ENCODE measurements at places on chromosomes 11 and 22.

DNA sequence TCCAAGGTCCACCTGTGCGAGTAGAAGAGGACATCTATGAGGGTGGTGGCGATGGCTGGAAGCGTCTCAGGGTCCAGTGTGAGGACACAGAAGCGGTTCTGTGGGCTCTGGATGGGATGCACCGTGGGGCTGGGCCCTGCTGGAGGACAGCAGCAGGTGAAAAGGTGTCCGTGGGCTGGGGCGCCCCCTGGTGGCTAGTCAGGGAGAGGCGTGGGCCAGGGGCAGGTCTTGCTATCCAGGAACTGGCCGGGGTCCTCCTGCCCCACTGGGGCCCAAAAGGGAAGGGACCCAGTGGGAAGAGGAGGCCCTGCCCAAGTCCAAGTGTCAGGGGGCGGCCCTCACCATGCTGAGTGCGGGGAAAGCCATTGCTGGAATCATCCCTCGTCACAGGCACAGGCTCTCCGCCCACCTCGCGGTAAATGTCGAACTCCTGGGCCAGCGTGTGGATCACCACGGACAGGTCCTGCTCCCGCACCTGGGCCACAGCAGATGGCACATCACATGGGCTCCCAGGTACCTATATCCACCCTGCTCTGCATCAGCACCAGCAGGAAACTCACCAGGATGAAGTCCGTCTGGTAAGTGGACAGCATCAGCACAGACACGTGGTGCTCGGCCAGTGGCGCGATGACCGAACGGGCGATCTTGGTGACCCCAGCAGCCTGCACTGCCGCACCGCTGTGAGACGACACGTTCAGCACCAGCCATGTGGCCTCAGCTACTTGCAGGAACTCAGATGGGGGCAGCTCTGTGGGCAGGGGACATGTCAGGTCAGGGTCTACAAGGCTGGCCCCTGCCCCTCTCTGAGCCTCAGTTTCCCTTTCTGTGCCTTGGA lies 2.3 kb downstream of the CASTOR1 start:
- DNase-seq = peak; percentile 60

DNA sequence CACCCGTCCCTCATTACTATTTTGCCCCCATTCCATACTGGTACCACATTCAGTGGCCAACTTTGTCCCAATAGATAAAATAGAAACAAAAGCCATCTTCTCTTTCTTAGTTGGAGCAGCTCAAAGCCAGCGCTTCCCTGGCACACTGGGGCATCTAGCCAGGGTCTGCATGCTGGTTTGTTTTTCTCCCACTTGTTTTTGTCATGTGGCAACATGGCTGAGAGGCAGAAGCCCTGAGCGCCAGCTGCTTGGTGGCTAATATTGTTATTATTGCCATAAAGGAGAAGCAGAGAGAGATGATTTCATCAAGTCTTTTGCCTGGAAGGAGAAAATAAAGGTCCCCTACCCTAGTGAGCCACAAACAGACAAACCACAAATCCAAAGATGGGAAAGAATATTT lies 48.4 kb upstream of the CRTAM start:
- DNase-seq = no peak

DNA sequence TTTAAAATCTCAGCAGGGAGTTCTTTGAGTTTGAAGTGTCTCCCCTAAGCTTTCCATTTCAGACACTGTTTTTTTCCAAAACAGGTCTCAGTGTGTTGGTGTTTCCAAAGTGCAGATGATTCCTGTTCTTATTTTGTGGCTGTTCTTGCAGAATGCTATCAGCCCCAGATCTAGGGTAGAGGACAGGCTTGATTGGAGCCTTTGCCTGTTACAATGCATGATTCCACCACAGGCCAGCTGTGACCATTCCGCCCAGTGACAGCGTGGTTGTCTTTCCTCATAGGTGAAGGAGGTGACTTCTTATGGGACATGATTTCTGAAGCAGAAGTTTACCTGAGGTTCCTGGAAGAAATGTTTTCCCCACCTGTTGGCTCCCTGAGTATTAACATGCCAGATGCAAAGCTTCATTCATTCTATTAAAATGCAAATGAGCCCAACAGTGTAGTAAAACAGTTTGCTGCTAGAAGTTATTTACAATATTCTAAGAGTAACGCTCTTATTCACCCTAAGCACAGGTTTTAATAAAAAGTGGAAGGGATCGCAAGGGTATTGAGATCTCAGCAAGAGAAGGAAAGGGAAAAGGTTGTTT lies 36.9 kb upstream of the BIRC3 start:
- no peak for DNase-seq

GRCh38 chr11:1397862-1398527 lies 8.3 kb downstream of the BRSK2 start:
- no peak for DNase-seq

DNA sequence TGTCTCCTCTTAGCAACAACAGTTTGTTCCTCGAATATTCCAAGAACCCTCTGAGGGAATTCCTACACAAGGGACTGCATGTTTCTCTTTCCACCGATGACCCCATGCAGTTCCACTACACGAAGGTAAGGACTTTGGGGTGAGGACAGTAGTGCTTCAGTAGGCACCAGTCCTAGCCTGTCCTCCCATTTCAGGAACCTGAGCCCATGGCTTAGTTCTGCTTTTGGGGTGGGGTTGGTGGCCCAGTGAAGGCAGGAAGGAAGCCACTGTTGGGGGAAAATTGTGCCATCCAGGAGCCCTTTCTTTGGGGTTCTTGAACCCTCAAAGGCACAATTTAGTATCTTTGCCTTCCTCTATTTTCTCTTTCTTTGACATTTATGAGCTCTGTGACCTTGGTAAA lies 38.2 kb downstream of the RNF141 start:
- no peak for DNase-seq

All from bone marrow (tissue), 2 donors.